ENCODE measurements at places on chromosomes 7 and 10. TPM values are rescaled to one million over a fixed set of nuclear protein-coding genes. Genes with fewer than 3 reads are reported as not detected.

- no peak for DNase-seq
Observed at GRCh38 chr7:121079425-121080169, 91.1 kb downstream of the CPED1 start.

- DNase-seq, result no peak
Observed at GRCh38 chr7:155842496-155843265, 30.4 kb upstream of the SHH start.

DNA sequence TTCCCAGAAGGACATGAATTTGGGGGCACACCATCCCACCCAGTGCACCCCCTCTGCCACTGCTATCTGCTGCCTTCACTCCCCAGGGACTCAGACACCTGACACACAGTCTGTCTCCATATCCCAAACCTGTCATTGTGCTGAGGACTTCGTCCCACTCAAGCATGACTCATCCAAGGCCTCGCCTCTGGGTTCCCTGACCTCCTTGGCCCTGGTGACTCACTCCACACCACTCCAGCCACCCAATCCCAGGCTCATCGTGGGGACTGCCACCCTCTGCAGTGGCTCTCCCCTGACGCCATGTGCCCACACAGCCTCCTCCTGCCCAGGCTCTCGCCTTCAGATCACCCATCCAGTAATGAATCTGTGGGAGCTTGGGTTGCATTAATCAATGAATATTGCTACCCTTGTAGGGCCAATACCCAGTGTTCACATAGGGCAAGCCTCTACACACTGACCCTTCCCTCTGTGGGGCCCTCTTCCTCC, 6.6 kb upstream of the INSIG1 start:
- no peak for DNase-seq

DNA sequence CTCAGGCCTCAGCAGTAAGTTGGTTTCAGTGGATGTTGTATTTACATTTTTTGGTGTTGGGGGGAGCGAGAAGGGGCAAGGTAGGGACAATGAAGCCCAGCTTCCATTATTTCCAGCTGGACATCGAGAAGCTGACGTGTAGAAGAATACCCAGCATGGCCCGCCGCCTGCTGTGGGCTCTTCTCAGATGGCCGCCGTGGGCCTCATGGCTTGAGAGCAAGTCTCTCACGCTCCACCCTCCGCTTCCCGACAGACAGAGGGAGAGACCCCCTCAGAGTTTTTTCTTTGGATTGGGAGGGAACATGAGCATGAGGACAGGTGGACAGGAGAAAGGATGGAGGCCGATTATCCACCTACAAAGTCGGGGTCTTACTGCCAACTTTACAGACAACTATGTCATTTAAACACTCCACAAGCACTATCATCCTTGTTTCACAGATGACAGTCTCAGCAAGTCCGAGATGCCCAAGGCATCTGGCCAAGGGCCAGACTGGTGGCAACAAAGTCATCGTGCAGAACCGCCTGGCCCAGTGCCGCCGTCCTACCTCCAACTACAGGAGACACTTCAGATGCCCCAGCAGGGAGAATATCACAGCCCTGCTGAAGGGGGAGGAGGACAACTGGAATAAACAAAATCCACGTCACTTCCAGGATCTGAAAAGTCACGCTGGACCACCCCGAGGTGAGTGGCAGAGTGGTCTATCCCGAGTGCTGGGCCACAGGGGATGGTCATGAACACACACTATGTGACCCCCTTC, 195.9 kb downstream of the DIP2C start:
- no peak for DNase-seq

- DNase-seq, result no peak
Observed at GRCh38 chr10:13270877-13271551, 28.9 kb downstream of the PHYH start.

GRCh38 chr7:132933072-132933458, 148.8 kb downstream of the CHCHD3 start:
- DNase-seq, result no peak

DNA sequence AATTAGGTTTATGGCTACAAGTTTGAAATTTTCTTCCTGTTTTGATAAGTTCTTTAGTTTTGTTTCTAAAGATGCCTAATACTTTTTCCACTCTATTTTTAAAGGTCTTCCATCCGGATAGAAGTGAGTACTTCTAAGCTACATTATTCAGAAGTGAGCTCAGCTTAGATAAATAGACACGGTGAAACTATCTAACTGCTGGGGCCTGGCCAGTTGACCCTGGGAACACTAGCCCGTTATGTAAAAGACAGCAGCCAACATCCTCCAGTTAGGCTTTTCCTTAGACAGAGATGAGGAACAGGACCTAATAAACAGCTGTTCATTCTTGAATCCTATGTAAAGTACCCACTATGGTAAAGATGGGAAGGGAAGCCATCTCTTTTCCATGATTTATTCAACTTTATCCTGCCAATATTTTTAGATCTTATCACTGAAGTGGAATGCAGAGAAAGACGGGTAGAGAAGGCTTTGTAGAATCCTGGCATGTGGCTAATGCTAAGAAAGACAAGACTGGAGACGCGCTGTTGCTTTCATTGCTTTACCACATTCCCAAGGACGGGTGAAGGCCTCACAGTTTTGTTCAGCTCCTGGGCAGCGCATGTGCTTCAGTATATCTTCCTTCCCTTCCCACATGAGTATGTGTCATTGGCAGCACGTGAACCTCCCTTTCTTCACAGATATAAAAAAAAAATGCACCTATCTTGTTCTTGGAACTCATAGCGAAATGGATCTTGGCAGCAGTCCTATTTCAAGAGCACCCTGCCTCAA, 340.0 kb upstream of the MEOX2 start:
- no peak for DNase-seq

GRCh38 chr7:20577441-20578071, 37.9 kb upstream of the ABCB5 start:
- no peak for DNase-seq

- no peak for DNase-seq
Observed at GRCh38 chr10:112497347-112497950, 50.4 kb downstream of the VTI1A start.

DNA sequence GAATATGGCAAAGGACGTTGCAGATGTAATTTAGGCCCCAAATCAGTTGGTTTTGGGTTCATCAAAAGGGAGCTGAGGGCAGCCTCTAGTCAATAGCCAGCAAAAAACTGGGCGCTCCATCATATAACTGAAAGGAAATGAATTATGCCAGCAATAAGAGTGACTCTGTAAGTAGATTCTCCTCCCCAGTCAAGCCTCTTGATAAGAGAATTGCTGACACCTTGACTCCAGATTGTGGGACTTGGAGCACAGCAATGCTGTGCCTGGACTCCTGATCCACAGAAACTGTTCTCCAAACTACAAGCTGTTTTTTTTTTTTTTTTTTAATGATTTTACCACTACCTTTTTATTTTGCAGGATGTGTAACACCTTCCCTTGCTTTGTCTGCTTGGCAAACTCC, 25.5 kb downstream of the ZFAND4 start:
- DNase-seq, result no peak

GJD4 gene
- 0.32 TPM for total RNA-seq

DNA sequence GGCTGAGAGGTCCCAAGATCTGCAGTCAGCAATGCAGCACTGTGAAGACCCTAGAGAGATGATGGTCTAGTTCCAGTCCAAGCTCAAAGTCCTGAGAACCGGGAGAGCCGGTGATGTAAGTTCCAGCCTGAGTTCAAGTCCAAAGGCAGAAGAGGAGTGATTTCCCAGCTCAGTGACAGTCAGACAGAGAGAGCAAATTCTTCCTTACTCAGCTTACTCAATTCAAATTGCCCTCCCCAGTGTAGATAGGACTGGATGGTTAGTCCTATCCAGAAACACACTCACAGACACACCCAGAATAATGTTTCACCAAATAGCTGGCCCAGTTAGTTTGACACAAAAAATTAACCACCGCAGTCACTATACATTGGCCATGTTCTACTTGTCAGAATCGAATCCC, 185.5 kb upstream of the MYO3A start:
- no peak for DNase-seq

DNA sequence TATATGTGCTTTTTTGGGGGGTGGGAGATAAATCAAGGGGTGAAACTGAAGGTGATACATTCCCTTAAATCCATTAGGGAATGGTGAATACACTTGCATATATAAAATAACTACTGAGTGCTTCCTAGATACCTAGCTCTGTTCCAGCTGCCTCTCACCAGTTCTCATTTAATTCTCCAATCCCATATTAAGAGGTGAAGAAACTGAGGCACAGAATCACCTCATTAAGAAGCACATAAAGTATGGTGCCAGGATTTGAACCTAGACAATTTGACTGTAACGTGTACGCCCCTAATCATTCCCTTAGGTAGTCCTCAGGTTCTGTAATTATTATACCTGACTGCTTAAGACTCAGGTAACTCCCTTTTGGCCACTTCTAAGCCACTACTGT, 1.5 kb upstream of the SFR1 start:
- no peak for DNase-seq

- no peak for DNase-seq
Observed at GRCh38 chr7:17405786-17406185, 107.3 kb downstream of the AHR start.

COL26A1 gene
- total RNA-seq, result 17.6 TPM

DNA sequence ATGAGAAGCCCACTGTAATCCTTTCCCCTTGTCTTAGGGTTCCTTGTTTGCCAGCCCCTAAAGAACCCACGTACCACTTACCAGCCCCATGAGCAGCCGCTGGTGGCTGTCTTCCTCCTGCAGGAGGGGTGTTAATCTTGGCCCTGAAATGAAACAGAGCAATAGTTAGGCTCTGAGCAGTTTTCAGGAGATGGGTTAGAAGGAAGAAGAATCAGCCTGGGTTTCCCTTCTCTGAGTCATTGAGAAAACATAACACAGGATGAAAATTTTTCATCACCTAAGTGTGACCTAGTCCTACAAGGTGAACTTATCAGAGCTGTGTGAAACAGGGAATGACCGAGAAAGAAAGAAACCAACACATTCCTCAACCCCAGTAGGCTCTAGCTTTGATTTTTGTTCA, 90.0 kb downstream of the GSAP start:
- no peak for DNase-seq
